ENCODE measurements at places on chromosomes 1 and 21.

DNA sequence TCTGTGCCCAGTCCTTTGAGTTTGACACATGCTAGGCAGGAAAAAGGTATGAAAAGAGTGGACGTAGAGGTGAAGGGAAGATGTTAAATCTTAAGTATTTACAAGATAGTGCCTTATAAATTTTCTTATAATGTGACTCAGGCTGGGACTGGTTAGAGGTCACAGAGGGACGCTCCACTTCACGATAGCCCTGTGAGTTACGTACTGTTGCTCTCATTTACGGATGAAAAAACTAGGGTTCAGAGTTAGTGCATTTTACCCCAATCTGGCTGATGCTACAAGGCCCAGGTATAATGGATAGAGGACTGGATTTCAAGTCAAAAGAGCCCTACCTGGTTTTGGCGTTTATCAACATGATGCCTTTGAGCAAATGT lies 1.4 kb upstream of the TUT4 start:
- DNase-seq: no peak

- DNase-seq: no peak
These were observed 20.8 kb downstream of the KCNJ15 start for GRCh38 chr21:38277501-38278131.

DNA sequence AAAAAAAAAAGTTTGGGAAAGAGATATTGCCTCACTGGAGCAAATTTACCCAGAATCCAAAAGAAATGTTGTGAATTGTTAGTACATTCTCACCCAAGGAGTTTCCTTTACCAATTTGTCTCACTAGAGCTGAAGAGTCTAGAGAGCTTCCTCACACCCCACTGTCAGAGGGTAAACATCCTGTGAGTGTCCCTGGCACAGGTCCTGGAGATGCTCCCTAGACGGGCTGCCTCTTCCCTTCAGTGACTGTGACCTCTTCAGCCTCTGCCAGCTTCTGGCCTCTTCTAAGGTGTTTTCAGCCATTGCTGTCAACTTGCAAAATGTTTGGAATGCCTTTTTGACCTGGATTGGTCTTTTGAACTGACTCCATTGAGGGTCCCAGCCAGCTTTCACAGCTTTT lies 159.4 kb downstream of the DHRS3 start:
- DNase-seq: no peak

DNA sequence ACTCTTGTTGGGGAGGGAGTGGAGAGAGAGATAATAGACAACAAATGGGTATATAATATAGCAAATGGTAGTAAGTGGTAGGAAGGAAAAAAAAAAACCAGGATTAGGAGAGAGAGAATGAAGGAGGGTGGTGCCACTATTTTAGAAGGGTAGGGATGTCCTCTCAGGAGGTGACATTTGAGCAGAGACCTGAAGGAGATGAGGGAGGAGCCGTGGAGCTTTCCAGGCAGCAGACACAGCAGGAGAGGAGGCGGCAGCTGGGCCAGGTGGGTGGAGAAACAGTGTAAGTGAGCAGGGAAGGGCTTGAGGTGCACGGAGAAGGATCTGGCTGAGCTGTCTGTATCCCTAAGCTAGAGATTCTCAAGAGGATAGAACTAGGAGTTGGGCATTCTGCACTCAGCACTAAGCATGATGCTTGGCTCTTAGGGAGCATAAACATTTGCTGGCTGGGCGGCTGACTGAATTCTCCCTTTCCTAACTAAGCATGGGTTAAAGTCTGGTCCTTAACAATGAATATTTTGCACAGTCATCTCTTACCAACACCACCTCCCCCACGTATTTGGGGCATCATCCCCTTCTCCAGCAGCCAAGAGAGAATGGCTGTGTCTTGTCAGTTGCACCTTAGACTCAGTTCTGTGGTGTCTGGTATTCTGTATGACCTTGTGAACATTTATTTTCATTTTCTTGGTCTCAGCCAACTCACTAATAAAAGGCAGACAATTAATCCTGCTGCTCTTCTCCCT lies 27.6 kb upstream of the SARS1 start:
- DNase-seq: no peak

DNA sequence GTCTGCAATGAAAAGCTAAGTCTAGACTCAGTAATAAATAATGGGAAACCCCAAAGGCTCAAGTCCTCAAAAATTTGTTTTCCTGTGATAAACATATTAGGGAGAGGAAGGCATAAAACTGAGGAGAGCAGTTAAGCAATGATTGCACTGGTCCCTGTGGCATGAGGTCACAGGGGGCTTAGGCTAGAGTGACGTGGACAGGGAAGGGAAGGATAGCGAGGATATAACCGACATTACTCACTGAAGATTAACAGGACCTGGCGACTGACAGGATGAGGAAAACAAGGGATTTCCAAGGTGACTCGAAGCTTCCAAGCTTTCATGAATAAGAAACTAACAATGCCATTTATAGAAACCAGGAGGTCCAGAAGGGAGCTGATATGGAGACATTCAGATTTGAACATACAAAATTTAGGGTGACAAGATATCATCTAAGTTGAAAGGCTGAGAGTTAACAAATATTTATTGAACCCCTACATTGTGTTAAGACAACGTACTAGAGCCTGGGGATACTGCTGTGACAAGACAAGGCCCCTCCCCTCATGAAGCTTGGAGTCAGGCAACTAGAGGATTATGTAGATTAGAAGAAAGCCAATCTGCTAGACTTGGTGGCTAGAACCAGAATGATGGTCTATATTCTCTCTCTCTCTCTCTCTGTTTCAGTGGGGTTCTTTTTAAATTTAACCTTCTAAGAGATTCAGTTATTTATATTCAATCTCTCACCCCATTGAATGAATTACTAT lies 33.2 kb upstream of the PKN2 start:
- no peak for DNase-seq

DNA sequence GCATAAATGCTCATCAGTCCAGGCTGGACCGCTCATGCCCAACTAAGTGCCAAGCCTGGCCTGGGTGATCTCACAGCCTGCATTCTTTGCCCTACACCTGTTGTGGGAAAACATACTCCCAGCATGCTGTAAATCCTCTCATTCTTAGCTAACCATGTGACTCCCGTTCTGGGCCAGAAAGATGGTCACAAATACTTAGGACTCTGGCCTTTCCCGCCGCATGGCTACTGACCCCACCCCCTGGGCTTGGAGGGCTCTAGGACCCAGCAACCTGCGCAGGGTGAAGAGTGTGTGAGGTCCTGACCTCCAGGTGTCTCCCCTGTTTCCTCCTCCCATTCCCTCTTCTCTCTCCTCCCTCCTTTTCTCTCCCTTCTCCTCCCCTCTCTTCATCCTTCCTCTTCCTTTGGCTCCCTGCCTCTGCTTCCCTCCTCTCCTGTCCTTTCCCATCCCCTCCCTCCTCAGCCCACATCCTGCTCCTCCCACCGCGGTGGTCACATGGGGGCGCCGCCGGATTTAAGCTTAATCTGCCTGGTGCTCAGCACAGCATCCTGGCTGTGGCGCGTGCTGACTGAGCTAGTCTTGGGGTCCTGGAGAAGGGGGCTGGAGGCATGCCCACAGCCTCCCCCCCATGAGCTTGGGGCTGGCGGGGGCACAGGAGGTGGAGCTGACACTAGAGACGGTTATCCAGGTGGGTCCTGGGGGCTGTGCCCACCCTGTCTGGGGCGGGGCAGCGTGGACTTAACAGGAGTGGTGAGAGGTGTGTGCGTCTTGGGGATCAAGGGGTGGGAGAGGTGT lies at the start of gene CROCC:
Gene CROCC, plus strand, starts transcription at position 541 of the 795 bp plus-strand sequence. Its CDS starts 88 bp downstream, at position 629.
- DNase-seq: no peak

- DNase-seq: no peak
These were observed 74.6 kb downstream of the RASAL2 start for GRCh38 chr1:178168536-178168935.

DNA sequence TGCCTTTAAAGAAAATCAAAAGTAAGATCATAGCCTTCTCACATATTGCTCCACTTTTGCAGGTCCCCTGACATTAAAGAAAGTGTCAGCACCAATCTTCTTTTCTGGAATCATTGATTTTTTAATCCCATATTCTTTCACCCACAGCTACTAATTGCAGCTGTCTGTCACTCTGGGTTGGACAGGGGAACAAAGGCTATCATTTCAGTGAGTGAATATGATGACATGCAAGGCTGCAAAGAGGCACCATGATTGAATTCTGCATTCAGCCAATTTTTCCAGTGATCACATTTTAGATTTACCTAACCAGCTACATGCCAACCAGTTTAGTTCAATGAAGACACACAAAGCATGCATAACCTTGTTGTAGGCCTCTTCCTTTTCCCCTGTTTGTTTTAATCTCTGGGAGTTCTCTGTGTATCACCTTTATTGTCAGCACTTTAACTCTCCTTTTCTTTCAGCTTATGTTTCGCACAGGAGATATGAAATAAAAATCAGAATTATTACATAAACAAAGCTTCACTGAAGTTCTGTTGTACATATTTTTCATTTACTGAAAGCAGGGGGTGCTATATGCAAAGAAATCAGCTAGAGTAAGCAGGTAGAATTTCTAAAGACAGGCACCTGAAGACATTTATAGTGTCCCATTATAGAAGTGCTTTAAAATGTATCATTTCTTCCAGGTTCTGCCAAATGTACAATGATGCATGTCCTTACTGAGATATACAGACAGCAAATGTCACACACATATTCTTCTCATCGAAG lies 584.8 kb downstream of the PLA2G4A start:
- DNase-seq: no peak

DNA sequence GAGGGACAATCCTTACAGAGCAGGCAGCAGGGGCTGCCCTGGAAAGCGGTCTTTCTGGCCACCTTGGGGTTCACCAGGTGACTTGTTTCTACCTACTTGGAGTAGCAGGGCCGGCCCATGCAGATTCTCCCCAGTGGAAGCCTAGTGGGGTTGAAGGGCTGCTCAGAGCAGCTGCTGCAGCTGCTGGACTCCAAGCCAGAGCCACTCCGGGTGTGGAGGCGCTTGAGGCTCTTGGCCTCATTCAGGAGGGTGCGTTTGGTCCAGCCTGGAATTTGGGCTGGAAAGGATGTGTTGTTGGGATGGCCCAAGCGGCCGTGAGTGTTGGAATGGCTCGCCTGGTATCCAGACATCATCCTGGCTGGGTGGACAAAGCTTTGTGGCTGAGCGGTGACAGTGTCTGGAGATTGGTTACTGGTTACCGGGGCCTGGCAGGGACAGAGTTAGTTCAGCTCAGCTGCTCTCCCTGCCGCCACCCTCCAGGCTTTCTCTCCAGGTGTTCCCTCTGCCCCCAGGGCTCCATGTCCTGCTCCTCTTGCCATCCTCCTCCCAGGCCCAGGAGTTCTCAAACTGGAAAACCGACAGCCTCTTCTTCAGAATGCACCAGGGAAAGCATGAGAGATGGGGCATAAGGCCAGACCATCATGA lies 14.2 kb upstream of the HSPG2 start:
- no peak for DNase-seq

- DNase-seq: no peak
These were observed 5.8 kb downstream of the FALEC start for GRCh38 chr1:150521196-150521968.

GRCh38 chr1:159532922-159533321 lies 2.9 kb downstream of the OR10J5 start:
- no peak for DNase-seq

DNA sequence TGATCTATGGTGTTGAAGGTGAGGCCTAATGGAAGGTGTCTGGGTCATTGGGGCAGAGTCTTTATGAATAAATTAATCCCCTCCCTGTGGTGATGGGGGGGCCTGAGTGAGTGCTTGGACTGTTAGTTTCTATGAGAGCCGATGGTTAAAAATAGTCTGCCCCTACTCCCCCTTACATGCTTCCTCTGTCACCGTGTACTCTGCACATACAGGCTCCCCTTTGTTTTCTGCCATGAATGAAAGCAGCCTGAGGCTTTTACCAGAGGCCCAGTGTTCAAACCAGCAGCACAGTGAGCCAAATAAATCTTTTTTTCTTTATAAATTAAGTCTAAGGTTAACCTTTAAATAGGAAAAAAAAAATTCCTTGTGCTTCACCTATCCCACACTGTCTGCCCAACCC lies 657.0 kb downstream of the AMY1C start:
- no peak for DNase-seq

GRCh38 chr1:177558372-177558771 lies 387.6 kb downstream of the BRINP2 start:
- DNase-seq: no peak

DNA sequence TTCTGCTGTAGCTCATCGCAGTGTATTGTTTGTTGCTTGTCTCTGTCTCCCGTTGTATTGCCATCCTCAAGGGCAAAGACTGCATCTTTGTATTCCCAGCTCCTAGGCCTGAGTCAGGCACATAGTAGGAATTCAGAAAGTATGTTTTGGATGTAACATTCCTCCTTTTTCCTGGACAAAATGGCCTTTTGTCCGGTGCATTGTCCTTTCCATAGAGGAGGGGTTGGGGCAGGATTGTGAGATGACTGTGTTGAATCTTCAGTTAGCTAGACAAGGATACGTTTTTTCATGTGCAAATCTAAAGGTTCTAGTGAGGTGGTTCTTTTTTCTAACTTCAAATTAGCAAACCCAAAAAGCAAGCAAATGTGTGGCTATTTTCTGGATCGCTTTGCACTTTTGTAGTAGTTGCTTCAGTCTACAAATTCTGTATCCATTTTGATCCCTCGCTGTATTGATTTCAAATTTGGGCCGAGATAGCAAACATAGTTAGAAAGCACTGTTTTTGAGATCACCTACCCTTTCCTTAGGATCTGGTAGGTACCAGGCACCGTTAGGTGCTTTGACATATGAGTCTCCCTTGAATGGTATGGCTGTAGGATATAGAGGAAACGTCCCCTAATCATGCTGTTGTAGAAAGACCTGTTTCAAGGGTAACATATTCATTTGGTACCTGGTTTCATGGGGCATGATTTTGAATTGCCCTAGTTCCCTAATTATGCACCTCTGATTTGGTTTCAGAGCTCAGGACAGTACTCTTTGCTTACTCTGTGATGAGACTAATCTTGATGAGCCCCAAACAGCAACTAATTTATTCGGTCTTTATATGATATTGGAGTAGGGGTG lies 1.2 kb downstream of the PPP1R8 start:
- no peak for DNase-seq

DNA sequence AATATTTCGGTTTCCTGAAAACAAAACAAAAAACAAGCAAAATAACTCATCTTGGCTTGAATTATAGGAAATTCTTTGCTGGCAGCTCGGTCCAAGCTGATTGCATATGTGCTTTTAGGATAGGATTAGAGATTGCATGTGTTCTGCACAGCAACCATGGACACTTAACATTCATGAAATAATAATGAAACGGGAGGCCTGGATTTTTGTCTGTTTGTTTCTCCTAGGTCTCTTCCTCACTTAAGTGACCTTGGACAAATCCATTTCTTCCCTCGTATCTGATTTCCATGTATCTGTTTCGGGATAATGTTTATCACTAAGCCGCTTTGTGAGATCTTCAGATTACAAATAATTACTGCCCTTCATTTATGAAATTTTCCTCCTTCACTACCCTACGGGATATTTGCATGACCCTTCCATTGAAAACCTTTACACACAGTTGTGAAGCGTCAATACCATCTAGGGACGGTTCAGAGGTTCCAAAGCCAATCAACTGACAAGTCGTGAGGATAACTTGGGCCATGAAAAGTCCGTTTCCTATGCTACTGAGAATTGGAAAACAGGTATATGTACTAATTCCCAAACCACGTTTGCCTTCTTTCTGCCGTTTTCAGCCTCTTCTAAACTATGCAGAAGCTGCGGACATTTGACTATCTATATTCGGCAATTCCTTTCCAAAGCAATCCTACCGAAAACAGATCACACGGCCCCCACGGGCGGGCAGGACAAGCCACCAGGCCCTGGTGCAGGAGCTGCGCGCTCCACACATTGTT lies 1.3 kb upstream of the H3-3A start:
- DNase-seq: no peak

All from hematopoietic multipotent progenitor cell treated with erythropoietin and hydrocortisone succinate and interleukin-3 and kit ligand, for 15 days (in vitro differentiated cells).